ENCODE measurements at places on chromosomes 2 and 18. TPM values are rescaled to one million over a fixed set of nuclear protein-coding genes. Genes with fewer than 3 reads are reported as not detected.
A peak's percentile ranks its signal among the peaks of the same experiment; 100 is the strongest.

Gene ETAA1
- 48.2 TPM for total RNA-seq

Gene OTOF
- not detected for total RNA-seq

DNA sequence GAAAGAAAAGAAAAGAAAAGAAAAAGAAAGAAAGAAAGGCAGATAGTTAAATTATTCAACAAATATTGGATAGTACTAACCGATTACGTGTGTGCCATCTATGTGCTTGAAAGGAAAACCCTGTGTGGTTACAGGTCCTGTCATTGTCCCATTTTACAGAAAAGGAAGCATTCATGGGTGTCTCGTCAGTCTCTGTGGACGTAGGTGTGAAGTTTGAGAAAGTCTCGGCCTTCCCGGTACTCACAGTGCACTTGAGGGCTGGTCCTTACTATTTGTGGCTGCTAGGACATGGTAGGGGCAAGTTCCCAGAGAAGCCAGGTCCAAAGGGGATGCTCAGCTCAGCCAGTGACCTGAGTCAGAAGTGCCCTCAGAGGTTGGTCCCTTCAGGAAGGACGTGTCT lies 19.3 kb downstream of the SH3YL1 start:
- no peak overlapping the region for H3K4me3 ChIP-seq
- no peak overlapping the region for H3K27ac ChIP-seq
- H3K36me3 ChIP-seq, result no peaks in the 10 kb centered on the region
- H3K4me1 ChIP-seq, result no peaks in the 10 kb centered on the region
- no peak for DNase-seq

- DNase-seq, result no peak
- H3K27ac ChIP-seq, result no peak overlapping the region
- H3K27me3 ChIP-seq, result no peaks in the 10 kb centered on the region
- H3K4me1 ChIP-seq, result no peaks in the 10 kb centered on the region
- no peaks in the 10 kb centered on the region for H3K36me3 ChIP-seq
These were observed 55.6 kb downstream of the ITGB6 start for GRCh38 chr2:160144280-160144990.

GRCh38 chr2:239278941-239279365 lies 121.9 kb downstream of the HDAC4 start:
- no peak for DNase-seq
- H3K27me3 ChIP-seq, result no peaks in the 10 kb centered on the region
- H3K4me3 ChIP-seq, result no peak overlapping the region
- H3K27ac ChIP-seq, result no peak overlapping the region

- no peaks in the 10 kb centered on the region for H3K27me3 ChIP-seq
- H3K4me1 ChIP-seq, result peaks cover 18% of the 10 kb centered on the region
- H3K27ac ChIP-seq, result no peak overlapping the region
- H3K4me3 ChIP-seq, result no peak overlapping the region
These were observed 294.6 kb upstream of the SLC14A2 start for GRCh38 chr18:45320724-45321123.

GRCh38 chr2:224957540-224958461 lies 84.5 kb downstream of the DOCK10 start:
- no peaks in the 10 kb centered on the region for H3K27me3 ChIP-seq
- H3K36me3 ChIP-seq, result no peaks in the 10 kb centered on the region
- H3K4me3 ChIP-seq, result no peak overlapping the region

DNA sequence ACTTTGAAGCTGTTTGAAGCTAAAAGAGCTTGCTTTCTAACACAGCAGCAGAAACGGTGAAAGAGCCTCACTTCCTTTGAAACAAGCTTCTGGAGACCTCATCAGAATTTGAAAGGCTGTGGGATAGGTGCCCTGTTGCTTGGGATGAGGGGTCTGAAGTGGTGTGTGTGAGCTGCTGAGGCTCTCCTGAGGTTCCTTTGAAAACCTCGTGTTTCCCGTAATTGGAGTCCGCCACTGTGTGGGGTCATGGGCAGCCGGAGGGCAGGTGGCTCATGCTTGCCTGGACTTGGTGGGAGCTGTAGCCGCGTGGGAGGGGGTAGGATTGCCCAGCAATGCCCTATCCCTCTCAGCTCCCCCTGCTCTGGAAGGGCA lies 34.4 kb downstream of the CABLES1 start:
- no peaks in the 10 kb centered on the region for H3K27me3 ChIP-seq
- H3K4me3 ChIP-seq, result peak overlapping the region; percentile 43
- peak; percentile 79 for DNase-seq
- H3K4me1 ChIP-seq, result peaks cover 44% of the 10 kb centered on the region

GRCh38 chr2:17593841-17594491 lies 53.5 kb downstream of the VSNL1 start:
- peaks cover 59% of the 10 kb centered on the region for H3K4me1 ChIP-seq
- H3K4me3 ChIP-seq, result no peak overlapping the region
- DNase-seq, result no peak
- H3K27ac ChIP-seq, result 0 out of 2 replicates have a peak overlapping the region, but pooled peaks have one; percentile 28

DNA sequence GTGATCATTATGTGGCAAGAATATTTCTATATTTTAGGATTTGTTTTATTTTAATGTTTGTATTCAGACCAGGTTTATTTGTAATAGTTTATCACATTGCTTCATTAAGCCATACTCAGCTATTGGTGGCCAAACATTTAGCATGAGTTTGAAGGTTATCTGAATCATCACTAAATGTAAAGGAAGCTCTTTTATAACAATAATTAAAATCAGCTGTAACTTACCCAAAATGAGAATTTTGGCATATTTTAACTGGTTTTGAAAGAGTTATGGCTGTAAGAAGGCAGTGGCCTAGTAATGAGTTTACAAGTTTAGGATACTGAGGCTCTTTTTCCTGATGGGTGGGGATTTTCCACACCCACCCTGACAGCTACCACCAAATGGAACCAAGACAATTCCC lies 177.8 kb downstream of the EN1 start:
- H3K4me3 ChIP-seq, result no peak overlapping the region
- H3K4me1 ChIP-seq, result no peaks in the 10 kb centered on the region
- H3K36me3 ChIP-seq, result no peaks in the 10 kb centered on the region
- no peak overlapping the region for H3K27ac ChIP-seq

DNA sequence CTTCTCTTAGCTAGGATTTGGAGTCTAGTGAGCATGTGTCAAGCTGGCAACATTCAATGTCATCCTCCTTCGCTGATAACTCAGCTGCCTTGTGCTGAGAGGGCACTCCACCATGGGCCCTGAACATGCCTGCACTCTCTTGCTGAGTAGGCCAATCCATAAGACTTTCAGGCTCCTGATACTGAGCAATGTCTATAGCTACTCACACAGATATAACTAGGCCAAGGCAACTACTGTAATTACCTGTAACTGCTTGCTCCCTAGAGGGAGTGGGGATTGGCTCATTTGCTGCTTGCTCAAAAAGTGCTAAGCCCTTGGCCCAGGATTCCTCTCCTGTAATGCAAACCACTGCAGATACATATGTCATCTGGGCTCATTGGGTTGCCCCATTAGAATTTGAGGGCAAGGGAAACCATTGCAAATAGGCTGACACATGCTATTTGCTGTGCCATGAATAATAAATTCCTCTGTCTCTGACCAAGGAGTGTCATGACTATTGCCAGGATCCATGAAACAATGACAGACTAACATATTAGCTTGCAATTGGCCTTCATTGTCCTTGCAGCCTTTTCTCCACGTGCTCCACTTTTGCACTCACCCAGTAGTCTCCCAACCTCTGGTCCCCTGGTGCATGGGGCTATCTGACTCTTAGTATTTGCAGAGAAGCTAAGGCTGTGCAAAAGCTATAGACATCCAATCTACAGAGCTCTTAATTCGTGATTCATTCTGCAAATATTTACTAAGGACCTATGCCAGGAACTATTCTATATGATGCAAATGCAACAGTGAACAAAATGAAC lies 36.9 kb upstream of the BMPR2 start:
- H3K36me3 ChIP-seq, result no peaks in the 10 kb centered on the region
- H3K4me3 ChIP-seq, result no peak overlapping the region
- H3K4me1 ChIP-seq, result peaks cover 5% of the 10 kb centered on the region
- H3K27ac ChIP-seq, result no peak overlapping the region
- H3K27me3 ChIP-seq, result no peaks in the 10 kb centered on the region

- peaks cover 9% of the 10 kb centered on the region for H3K36me3 ChIP-seq
- H3K27me3 ChIP-seq, result peaks cover 8% of the 10 kb centered on the region
- H3K4me1 ChIP-seq, result peaks cover 52% of the 10 kb centered on the region
- no peak for DNase-seq
- H3K4me3 ChIP-seq, result no peak overlapping the region
These were observed 12.4 kb downstream of the G6PC2 start for GRCh38 chr2:168913495-168913894.

All from GM23338 (cell line).